ENCODE measurements at places on chromosomes 3 and 15.

GRCh38 chr3:31709005-31709404, 176.3 kb downstream of the STT3B start:
- DNase-seq = no peak

DNA sequence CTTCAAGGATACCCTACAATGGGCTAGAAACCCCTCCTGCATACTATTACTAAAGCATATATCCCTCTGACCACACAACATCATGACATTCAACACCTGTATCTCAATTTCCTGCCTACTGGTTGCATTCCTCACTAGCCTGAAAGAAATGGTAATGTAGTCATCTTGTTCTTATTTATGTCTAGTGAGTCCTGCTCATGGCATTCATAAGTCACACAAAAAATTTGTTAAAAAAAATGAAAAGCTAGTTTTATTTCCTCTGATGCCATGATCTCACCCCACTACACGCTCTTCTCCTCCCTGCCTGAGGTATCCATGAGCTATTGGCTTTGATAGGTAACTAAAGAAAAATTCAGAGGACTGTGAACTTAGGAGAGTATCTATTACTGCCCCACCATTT, 284.5 kb downstream of the ZNF385D start:
- DNase-seq = no peak

- no peak for DNase-seq
Observed at GRCh38 chr15:85642693-85643066, 152.0 kb downstream of the KLHL25 start.

DNA sequence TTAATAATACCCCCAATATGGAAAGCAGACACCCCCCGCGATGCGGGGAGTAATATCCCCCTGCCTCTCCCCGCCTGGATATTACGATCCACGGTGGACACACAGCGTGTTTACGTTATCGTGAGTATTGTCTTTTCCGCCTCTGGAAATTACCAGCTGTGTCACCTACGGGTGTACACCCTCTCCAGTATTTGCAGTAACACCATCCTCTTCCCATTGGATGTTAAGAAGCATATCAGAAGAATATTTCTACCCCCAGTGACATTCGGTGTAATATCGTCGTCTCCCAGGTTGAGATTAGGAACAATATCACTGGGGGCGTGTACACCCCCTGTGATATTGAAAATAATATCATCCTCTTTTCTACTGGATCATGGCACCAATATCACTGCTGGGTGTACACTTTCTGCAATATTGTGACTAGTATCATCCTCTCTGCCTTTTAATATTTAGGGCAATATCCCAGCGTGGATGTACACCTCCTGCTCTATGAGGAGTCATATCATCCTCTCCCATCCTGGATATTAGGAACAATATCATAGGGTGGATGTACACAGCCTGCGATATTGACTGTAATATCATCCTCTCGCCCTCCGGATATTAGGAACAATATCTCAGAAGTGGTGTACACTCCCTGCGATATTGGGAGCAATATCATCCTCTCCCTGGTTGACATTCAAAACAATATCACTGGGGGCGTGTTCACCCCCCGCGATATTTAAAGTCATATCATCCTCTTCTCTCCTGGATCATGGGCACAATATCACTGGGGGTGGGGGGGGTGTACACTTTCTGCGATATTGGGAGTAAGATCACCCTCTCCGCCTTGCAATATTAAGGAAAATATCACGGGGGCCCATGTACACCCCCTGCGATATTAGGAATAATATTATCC, 20.3 kb upstream of the BMF start:
- no peak for DNase-seq

DNA sequence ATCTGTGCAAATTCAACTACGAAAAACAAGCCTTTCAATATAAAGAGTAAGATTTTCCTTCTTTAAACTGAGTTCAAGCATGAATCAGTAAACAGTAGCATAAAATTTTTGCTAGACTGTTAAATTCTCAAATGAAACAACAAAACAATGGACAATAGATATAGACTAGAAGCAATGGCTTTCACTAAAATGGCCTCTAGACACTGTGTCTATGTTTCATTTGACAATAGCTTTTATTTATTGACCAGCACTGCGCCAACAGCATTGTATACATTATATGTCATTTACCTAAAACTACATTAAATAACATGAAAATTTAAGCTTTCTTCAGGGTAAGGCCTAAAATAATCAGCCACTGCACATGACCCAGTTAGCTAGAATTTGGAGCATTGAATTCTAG, 148.5 kb downstream of the DUT start:
- DNase-seq = no peak

DNA sequence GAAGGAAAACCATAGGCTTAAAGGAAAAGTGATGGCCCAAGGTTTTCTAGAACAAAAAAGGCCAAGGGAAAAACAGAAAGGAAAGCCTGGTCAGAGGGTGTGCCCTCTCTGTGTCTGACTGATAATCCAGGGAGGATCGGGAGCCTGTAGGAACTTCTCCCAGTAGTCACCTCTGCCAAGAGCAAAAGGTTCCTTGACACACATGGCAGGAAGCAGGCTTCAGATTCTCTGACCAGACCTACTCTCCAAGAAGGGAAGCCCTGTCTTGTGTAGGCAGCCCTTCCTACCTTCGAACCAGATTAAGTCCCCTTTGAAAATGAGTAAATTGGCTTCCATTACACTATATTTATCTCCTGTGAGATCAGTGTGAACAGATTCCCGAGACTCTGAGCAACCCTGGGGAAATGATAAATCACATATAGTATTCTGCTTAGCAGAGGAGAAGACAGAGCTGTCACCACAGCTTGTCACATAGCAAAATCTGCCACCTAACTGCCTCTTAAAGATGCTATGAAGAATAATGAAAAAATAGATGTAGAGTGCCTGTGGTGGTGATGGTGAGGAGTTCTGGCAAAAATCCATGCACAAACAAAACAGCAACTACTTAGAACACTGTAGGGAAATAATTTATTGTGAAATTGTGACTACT, 38.8 kb downstream of the PARP14 start:
- no peak for DNase-seq

DNA sequence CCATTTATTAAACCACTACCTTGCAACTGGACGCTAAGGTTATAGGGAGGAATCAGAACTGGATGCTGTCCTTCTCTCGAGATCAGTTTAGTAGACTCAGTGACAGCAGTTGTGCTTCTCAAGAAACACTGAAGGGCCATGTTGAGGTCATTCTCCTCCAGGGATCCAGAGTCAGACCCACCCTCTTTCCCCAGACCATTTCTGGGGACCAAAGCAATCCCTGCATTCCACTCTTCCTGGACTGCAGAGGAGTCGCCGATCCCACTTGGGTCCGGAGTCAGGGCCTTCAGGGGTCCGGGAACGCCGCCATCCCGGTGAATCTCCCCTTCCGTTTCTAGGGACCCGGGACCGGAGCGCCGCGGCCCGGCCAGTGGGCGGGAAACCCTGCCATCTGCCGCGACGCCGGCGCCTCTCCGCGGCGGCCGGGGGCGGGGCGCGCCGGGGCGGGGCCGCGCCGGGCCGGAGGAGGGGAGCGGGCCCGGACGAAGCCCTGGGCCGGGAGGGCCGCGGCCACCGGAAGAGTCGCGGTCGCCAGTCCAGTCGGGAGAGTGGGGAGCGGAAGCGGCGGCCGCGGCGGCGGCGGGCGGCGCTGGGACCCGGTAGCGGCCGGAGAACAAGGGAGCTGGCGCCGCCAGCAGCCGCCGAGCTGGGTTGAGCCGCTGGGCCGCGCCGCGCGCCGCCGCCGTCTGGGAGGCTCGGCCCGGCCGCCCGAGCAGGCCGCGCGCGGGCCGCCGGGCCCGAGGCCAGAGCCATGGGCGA, at the start of gene DVL3:
Gene DVL3 (plus strand): TSS at position 493 of the 759 bp plus-strand sequence. CDS start 259 bp downstream, at position 752.
- peak; percentile 80 for DNase-seq

GRCh38 chr3:123380261-123380660, 68.6 kb downstream of the ADCY5 start:
- no peak for DNase-seq

Measured in GM06990 (cell line).